ENCODE measurements at places on chromosomes 4 and X. TPM values are rescaled to one million over a fixed set of nuclear protein-coding genes. Genes with fewer than 3 reads are reported as not detected.

DNA sequence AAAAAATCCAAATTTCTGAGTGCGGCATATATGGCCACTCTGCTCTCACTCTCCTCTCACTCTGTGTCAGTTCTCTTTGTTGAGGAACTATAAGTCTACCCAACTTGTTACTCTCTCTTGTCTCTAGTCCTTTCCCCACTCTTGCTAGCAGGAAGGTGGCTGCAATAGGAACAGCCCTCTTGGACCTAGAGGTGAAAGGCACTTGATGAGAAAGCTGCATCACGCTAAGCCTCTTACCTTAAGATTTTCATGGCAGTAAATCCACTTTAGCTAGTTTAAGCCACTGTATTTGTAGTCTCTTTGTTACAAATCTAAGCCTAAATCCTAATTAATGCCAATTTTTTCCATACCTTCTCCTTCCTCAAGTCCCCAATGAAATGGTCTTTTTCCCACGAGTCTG, 189.9 kb downstream of the NKX6-1 start:
- DNase-seq, result no peak

- DNase-seq, result peak; percentile 39
These were observed 126.7 kb upstream of the MBNL3 start for GRCh38 chrX:132615391-132616131.

DNA sequence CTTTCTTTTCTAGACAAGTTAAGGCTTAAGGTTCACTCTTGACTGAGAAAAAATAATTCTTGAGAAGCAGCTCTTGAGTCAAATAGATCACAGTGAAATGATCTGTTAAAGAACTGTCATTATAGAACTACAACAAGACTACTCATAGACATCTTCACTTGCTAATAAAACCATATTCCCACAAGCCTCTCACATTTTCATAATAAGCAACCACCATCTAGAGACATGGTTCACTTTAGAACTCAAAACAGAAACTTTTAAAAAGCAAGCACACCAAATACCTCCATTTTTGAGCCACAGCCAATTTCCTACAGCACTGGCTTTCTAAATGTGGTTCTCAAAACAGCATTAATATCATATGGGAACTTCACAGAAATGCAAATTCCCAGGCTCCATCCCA, 309.5 kb downstream of the TMA16 start:
- DNase-seq, result no peak

GRCh38 chr4:19230906-19231545, 1020.7 kb upstream of the SLIT2 start:
- DNase-seq, result no peak

GRCh38 chr4:2007804-2008670, 737 bp downstream of the NELFA start:
- no peak for DNase-seq

DNA sequence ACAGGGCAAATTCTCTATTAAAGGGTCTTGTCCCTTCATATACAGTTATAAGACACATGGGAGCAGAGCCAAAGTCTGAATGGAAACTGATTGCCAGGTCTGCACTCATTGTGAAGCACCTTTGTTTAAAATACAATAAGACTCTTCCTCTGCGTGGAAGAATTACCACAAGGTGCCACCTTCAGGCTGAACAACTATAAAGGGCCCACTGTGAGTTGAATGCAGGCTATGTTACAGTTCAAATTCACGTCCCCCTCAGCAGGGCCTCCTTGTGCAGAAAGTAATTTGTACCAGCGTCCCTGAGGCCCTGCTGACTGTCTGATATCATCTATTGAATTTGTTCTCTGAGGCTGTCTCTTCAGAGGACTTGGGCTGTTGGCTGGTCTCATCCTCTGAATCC, 225.8 kb upstream of the TEX13C start:
- no peak for DNase-seq

DNA sequence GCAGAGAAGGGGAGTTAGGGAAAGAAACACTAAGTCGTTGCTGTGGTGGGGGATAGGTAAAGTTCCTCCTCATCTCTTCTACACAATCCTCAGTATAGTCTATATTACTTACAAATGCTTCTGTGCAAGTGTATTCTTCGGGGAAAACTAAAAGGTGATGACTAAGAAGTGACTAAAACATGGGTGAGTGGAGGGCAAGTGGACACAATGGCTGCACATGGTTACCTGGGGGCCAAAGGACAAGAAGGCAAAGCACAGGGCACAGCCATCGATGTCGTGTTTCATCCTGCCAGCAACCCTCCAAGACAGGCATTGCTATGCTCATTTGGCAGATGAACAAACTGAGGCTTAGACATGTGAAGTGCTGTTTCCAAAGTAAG, 35.5 kb upstream of the CCKAR start:
- no peak for DNase-seq

GRCh38 chrX:27996132-27996531, 14.9 kb upstream of the DCAF8L1 start:
- no peak for DNase-seq

GRCh38 chr4:7885216-7886006, 54.2 kb downstream of the AFAP1 start:
- DNase-seq, result no peak

- DNase-seq, result no peak
These were observed 1598.0 kb upstream of the AGA start for GRCh38 chr4:179040259-179040658.

DNA sequence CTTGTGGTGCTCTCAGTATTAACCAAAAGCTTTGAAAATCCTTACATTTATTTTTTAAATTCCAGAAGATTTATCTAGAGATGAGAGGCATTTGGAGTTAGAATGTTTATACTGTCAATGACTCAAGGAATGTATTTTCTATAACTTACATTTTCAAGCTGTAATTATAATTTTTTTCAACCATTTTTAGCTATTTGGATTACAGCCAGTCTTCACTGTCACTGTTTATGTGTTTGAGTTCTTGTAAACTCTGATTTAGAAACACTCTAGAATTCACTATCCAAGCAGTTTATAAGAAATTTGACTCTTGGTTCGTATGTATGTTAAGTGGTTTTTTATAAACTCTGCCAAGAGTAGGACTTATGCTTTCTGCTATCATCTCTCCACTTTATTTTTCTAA, 36.7 kb upstream of the GUCY1A1 start:
- no peak for DNase-seq

- DNase-seq, result no peak
These were observed 57.1 kb upstream of the ADGRG2 start for GRCh38 chrX:19179389-19179788.

DNA sequence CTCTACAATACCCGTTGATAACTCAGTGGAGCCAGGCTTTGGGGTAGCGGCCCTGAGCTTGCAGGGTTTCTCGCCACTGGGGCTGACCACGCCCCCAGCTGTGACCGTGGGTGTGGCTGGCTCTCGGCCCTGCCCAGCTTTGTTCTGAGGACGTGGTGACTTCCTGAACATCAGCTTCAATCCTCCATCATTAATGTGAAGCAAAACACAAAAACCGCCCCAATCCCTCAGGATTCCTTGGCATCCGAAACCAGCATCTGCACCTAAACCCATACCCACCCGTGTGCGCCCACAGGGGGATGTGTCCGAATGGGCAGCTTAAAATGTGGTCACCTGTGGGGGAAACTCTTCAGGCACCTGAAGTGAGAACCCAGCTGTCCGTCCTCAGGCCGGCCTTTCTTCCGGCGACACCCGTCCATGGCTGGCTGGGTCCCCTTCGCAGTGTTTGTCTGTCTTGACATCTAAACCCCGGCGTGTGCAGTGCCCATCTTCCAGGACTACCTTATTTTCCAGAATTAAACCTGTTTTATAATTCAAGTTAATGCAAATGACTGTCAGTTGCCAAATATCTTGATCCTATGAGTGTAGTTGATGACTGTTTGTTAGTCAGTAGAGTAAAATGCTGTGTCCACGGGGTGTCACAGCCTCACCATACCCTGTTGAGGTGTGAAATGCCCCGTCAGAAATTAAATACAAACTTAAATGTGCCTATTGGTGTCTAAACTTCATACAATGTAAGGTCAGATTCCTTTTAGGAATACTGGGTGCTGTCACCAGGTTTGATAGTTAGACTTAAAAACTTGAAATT, 27.3 kb downstream of the NELFA start:
- no peak for DNase-seq

DNA sequence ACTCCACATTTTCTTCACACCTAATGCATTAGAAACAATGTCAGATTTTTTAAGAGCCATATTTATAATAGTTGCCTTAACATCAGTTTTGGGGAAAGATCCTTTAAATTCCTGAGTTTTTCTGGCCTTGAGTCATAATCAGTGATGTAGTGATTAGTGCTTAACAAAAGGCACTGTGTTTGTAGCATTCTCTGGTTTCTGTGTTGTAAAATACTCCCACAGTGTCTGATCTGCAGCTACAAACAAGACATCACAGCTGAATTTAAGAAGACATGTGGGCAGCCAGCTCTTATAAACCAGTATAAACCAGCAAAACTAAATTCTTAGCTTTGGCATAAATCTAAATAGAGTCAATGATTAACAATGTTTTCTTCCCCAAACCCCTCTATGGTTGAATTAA, 233.8 kb downstream of the FSTL5 start:
- DNase-seq, result no peak

DNA sequence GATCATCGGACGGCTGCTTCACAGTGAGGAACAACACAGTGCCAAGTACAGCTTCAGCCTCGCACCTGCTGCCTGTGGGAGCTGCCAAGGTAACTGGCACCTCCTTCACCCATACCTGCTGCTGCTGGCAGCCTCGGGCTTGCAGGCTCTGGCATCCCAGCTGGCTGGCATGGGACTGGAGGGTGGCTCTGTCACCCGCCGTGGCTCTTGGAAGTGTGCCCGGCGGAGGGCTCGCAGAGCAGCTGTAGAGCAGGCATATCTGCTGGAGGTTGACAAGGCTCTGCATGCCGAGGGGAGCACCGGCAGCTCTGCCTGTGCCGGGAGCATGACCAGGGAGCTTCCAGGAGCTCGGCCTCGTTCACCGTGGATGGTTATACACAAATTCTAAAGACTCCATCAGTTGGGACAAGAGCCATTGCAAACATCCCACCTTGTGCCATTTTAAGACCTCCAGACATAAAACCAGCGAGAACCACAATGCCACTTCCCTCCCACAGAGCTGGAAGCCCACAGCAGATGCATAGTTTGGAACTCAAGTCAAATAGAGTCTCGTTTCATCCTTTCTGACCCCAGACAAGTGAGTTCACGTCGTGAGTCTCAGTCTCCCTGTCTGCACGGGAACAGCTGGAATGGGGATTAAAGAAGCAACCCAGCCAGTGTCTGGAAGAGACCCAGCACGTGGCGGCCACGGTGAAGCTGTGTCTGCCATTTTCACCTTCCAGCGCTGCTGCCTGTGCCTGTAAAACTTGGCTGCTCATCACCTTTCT, 84.3 kb upstream of the PSAPL1 start:
- DNase-seq, result no peak

DNA sequence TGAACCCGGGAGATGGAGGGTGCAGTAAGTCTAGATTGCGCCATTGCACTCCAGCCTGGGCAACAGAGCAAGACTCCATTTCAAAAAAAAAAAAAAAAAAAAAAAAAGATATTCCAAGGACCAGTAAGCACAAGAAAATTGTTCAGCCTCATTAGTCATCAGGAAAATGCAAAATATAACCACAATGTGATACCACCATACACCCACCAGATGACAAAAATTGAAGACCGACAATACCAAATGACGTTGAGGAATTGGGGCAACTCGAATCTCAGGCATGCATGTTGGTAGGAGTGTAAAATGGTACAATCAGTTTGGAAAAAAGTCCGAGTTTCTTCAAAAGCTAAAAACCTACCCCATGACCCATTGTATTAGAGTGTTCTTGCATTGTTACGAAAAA, 130.2 kb upstream of the FAM9B start:
- DNase-seq, result no peak

F11 gene
- total RNA-seq, result not detected

PCDH10 gene
- not detected for total RNA-seq

GYPB gene
- total RNA-seq, result not detected

MOSPD2 gene
- total RNA-seq, result 14.6 TPM

GAGE12F gene
- total RNA-seq, result not detected

DIAPH2 gene
- total RNA-seq, result 18.3 TPM

EFNB1 gene
- 4.6 TPM for total RNA-seq
